ENCODE measurements at places on chromosomes 2 and 18. TPM values are rescaled to one million over a fixed set of nuclear protein-coding genes. Genes with fewer than 3 reads are reported as not detected.

Gene PDCL3
- 19.9 TPM for total RNA-seq

Gene VIL1
- not detected for total RNA-seq

Gene UGT1A8
- not detected for total RNA-seq

Gene SPR
- total RNA-seq, result 0.24 TPM

Gene SCTR
- not detected for total RNA-seq

Gene CFAP53
- 0.64 TPM for total RNA-seq

Gene SANBR
- 2.0 TPM for total RNA-seq

DNA sequence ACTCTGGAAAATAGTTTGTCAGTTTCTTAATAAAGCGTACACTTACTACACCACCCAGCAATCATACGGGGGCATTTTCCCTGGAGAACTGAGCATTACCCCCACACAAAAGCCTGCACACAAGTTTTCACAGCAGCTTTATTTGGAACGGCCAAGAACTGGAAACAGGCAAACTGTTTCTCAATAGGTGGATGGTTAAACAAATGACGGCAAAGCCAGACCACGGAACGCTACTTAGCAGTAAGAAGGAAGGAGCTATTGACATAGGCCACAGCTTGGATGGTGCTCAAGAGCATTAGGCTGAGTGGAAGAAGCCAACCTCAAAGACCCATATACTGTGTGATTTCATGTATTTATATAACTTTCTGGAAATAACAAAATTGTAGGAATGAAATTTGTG lies 9.0 kb downstream of the MALL start:
- no peak for DNase-seq

DNA sequence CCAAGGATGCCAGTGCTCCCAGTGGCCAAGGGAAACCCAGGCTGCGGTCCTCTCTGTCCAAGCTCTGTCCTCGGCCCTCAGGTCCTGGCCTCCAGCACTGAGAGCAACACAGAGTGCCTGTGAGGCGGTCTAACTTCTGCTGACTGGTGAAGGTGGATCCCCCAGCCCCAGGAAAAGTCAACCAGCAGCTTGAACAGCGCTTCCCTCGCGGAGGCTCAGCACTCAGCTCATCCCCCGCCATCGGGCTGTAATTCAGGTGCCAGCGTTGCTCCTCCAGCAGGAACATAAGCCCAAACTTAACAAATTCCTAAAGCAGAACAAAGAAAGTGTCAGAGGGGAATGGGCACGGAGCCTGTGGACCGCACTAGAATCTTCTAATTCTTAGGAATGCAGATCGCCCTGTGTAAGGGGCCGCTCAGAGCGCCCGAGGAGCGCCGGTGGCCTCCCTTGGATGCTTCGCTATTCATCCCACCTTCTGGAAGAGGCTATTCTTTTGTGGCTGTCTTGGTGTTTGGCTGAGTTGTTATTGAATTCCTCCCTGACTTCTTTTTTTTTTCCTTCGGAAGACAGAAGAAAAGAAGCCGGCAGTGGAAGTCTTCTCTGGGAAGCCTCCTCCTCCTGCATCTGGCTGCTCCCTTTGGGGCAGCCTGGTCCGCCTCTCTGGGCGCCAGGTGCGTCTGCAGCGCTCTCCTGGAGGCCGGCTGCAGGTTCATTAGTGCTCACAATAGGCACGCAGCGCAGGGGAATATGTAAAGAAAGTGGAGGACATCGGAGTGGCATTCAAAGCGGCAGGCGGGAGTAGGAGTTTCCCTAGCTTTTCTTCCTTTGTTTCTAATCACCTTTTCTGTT lies 905.6 kb downstream of the TSN start:
- DNase-seq, result no peak

DNA sequence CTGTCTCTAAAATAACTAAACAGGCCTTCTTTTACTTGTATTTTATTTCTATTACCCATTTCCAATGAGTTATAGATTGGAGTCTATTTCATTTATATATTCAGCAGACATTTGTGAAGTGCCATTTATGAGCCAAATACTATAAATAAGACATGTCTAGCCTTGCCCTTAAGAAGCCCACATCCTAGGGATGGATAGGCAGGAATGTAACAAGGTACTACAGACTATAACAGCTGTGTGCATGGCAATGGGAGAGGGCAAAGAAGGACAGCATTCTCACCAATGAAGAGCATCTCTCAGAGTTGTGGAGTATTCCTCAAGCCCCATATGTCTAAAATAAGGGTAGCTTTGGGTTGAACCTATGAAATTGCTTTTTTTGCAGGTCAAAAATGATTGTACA lies 161.9 kb upstream of the RASGRP3 start:
- no peak for DNase-seq

DNA sequence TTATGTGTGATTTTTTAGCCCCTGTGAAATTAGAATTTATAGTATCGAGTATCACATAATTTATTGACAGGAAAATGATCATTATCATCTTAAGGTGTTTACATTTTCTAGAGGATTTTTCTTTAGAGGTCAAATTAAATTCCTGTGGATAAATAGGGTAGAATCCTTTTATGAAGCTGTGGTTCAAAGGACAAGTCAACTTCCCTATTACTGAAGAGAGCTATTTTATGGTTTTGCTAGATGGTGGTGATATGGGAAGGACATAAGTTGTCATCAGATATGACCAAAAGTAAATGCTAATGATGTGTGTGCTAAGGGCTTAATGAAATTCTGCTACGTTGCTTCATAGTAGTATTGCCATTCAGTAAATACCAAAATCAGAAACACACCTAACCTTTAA lies 80.1 kb downstream of the EML4 start:
- DNase-seq, result no peak

DNA sequence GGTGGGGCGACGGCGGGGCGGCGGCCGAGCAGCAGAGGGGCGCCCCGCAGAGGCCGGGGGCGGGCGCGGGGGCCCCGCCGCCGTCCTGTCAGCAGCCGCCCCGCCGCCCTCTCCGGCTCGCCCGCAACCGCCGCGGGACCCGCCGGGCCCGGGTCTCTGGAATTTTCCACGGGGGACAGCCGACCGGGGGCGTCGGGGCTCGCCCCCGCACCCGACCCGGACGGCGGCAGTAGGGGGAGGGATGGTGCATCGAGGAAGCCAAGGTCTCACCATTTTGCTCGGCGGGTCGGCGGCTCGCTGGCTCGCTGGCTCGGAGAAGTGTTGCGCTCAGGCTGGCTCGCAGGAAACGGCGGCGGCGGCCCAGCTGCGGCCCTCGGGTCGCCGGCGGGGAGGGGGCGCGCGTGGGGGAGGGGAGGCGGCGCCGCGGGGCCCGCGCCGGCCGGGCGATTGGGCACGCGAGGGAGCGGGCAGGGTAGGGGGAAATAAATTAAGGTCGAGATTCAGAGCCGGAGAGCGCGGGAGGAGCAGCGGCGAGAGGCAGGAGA lies 405 bp downstream of the PPP3R1 start:
- DNase-seq, result peak; percentile 25

- DNase-seq, result no peak
Observed at GRCh38 chr2:108228537-108228936, 11.2 kb upstream of the SULT1C3 start.

GRCh38 chr2:204370172-204370718 lies 175.0 kb upstream of the PARD3B start:
- DNase-seq, result no peak

DNA sequence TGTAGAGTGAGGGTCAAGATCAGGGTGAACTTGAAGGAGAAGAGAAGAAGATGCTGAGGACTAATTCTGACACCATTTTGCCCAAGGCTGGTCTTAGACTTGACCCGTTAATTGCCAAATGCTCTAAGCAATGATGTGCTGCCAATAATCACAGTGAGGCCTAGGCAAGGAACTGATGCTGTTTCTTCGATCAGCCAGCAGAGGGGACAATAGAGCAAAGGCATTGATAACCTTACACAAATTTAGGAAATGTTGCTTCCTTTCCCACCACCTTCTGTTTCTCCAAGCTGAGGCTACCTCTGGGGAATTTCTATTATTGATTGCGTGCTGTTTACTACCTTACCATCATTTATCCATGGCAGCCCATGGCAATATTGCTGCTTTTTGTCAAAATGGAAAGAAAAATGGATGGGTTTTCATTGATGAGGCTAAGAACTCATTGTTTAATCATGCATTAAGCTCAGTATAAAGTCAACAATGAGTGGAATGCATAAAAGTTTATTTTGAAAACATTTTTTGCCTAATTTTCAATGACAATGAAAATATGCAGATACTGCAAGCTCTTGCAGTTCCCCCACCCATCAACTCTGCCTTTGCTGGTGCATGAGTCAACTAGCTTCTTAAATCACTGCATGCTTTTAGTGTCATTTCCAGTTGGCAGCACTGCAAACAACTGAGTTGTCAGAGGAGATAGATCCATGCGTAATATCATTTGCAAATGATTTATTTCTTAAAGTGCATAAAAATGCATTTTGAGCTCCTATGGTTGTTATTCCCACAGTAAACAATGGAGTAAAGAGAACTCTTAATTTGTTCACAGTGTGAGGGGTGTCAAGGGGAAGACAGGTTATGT lies 116.4 kb upstream of the NYAP2 start:
- peak; percentile 29 for DNase-seq

DNA sequence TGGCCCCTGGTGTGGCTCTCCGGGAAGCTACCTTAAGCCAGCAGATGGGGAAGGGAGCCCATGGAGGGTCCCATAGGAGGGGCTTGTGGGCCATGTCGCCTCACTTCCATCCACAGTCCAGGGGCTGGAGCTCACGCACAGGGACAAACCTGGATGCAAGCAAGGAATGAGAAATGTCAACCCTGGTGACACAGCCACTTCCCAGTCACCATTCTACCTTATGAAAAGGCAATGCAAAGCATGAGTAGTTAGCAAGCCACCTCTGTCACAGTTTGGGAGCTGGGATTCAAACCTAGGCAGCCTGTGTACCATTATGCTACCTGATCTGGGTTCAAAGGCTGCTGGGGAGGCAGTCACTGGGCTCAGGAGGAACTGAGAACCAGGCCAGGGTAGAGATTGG lies 170.0 kb upstream of the KLHL29 start:
- no peak for DNase-seq

DNA sequence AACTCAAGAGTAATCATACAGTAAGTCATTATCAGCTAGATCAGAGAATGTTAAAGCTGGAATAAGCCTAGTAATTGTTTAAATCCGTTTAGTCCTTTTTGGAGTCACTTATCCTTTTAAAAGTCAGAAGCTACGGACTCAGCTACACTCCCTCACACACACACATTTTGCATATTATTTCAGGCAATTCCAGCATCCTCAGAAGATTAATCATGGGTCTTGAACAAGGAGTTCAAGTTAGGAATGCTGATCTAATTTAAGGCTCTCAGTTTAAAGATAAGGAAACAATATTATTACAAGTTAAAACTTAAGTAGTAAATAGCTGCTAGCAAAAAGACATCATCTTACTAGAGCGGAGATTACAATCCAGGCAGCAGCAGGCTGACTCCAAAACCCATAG lies 74.3 kb downstream of the GTF3C3 start:
- DNase-seq, result no peak

DNA sequence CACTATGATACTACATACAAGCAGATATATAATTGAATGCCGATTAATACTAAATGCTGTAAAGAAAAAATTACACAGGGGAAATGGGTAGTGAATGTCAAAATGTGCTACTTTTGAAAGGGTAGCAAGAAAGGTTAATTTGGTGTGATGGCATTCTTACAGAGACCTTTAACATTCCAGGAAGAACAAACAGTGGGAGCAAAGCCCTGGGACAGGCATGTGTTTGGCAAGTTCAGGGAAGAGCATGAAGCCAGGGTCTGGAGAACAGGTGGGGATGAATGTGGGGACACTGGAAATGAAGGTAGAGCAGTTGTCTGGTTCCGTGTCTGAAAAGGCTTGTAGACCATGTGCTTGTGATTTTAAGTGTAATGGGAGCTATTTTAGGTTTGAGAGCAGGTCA lies 82.2 kb upstream of the CYTIP start:
- no peak for DNase-seq

GRCh38 chr18:77481541-77481940 lies 231.9 kb downstream of the GALR1 start:
- no peak for DNase-seq
